Aortic smooth muscle cell (primary cell): ENCODE measurements at places on chromosomes 2 and 18. TPM values are rescaled to one million over a fixed set of nuclear protein-coding genes. Genes with fewer than 3 reads are reported as not detected.

SLC25A12 gene
- 21.4 and 23.8 TPM in 2 replicates for total RNA-seq

ATP8B1 gene
- total RNA-seq, result 124 and 210 TPM in 2 replicates

CRACDL gene
- total RNA-seq, result 0.12 and 0.13 TPM in 2 replicates

NEU2 gene
- not detected in 2 replicates for total RNA-seq

SERPINB11 gene
- total RNA-seq, result not detected in 2 replicates

EFR3B gene
- total RNA-seq, result 1.4 and 3.3 TPM in 2 replicates

MYCN gene
- total RNA-seq, result not detected in 2 replicates

MC2R gene
- total RNA-seq, result not detected in 2 replicates

MDH1B gene
- 1.3 and 1.7 TPM in 2 replicates for total RNA-seq

TUBA4B gene
- total RNA-seq, result not detected in 2 replicates

HRH4 gene
- total RNA-seq, result under 0.01 and 0.06 TPM in 2 replicates

SOX11 gene
- not detected in 2 replicates for total RNA-seq

RFTN2 gene
- 19.7 and 25.6 TPM in 2 replicates for total RNA-seq

XIRP2 gene
- not detected in 2 replicates for total RNA-seq

STK39 gene
- total RNA-seq, result 12.8 and 16.8 TPM in 2 replicates
